ENCODE measurements at places on chromosomes 6 and 20.

- no peak for DNase-seq
These were observed 8.5 kb upstream of the DDX27 start for GRCh38 chr20:49210757-49211110.

DNA sequence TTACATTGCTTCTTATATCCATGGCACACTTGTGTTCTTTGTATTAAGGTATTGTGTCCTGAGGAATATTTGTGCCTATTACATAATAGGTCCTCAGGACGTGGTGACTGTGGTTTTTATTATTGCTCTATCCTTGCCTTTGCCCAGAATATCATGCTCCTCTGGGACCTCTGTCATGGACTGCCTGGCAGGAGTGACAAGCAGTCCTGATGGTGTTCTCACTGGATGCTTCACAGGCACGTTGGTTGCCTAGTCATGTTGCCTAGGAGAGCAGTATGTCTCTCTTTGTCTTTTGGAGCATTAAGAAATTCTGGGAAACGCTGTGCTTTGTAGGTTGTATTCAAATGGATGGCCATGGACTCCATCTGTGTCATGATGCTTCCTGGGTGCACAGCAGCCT, 24.7 kb upstream of the MROH8 start:
- no peak for DNase-seq

DNA sequence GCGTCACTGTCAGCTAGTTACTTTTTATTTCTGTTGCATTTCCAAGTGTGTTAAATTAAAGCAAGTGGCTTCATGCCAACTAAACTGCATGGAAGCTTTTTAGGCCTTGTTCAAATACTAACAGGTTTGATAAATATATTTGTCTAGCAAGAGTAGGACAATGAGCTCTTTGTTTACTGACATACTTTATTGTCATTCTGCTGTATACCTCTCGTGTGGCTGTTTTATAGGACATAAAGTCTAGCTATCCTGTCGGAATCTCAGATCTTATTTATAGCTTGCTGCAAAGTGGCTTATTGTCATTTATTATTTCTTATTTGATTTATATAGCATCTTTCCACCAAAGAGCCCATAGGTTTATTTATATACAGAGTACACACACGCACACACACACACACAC, 711.1 kb downstream of the KIF16B start:
- no peak for DNase-seq

GRCh38 chr6:119234457-119234856, 115.1 kb downstream of the MAN1A1 start:
- DNase-seq = no peak

GRCh38 chr20:17594443-17594842, 24.6 kb downstream of the DSTN start:
- peak; percentile 87 for DNase-seq

GRCh38 chr20:57106692-57107091, 159.7 kb downstream of the BMP7 start:
- DNase-seq = no peak
